ENCODE measurements at places on chromosomes 11 and 22. TPM values are rescaled to one million over a fixed set of nuclear protein-coding genes. Genes with fewer than 3 reads are reported as not detected.

GRCh38 chr11:12017865-12018453 is 9.5 kb upstream of the DKK3 start:
- H3K27ac ChIP-seq = no peak overlapping the region
- no peaks in the 10 kb centered on the region for H3K36me3 ChIP-seq
- H3K4me3 ChIP-seq = no peak overlapping the region
- H3K4me1 ChIP-seq = no peaks in the 10 kb centered on the region

DNA sequence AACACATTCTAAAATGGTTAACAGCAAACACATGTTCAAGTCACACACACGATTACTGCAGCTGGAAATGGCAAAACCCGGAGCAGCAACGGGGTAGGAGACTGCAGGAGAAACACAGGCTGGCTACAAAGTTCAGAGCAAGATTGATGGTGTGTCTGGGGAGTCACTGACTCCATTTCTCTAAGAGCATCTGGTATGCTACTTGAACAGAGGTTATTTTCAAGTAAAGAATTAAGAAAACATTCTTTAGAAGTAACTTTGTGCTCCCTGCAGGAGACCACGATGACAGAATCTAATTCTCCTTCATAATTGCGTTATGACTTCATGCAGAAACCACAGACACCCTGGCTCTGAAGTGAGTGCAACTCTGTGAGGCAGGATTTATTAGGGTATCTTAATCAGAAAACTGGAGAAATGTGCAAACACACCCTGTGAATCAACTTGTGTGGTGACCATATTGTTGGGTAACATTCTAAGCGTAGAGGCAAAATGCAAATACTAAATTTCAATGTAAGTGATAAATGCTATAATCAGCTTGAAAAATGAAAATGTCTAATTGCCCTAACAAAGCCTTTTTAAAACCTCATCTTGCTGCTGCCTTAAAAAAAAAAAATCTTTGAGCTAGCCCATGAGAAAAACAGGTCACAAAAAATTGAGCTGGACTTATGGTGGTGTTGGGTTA is 303.0 kb downstream of the CADM1 start:
- H3K4me1 ChIP-seq = no peaks in the 10 kb centered on the region
- DNase-seq = no peak
- H3K27me3 ChIP-seq = no peaks in the 10 kb centered on the region

GALNT18 gene
- 8.5 TPM for total RNA-seq

SELENOM gene
- 215 TPM for total RNA-seq

GRCh38 chr11:93984936-93985335 is 36.2 kb upstream of the HEPHL1 start:
- no peak for DNase-seq
- no peaks in the 10 kb centered on the region for H3K36me3 ChIP-seq
- no peak overlapping the region for H3K4me3 ChIP-seq
- H3K4me1 ChIP-seq = no peaks in the 10 kb centered on the region
- H3K27me3 ChIP-seq = no peaks in the 10 kb centered on the region
- no peak overlapping the region for H3K27ac ChIP-seq

TCN2 gene
- total RNA-seq = 88.3 TPM

DNA sequence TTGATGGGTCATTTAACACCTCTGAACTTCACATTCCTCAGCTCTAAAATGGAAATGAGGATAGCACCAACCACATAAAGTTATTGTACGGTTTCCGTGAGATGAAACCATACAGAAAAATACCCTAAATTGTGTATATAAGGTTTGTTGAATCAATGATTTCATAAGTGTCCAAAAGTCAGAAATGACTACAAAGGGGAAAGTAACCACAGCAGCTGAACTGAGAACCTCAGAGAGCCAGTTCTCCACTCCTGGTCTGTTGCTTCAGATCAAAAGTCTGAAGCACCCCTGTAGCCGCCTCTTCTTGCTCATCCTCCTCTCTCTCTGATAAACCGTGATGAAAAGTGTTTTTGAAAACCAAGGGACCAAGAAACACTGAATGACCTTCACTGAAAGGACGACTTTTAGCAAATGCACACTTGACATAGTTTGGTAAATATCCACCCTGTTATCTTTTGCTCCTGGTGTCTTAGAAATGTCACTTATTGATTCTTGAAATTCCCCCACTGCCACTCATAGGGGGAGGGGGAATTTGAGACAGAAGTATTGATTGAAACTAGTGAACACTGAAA is 194.5 kb downstream of the NAV2 start:
- no peaks in the 10 kb centered on the region for H3K27me3 ChIP-seq
- H3K27ac ChIP-seq = no peak overlapping the region
- H3K4me1 ChIP-seq = peaks cover 9% of the 10 kb centered on the region
- no peak for DNase-seq

GRCh38 chr11:59200423-59200746 is 12.3 kb downstream of the MPEG1 start:
- no peak overlapping the region for H3K4me3 ChIP-seq
- H3K36me3 ChIP-seq = no peaks in the 10 kb centered on the region
- H3K27me3 ChIP-seq = no peaks in the 10 kb centered on the region

DNA sequence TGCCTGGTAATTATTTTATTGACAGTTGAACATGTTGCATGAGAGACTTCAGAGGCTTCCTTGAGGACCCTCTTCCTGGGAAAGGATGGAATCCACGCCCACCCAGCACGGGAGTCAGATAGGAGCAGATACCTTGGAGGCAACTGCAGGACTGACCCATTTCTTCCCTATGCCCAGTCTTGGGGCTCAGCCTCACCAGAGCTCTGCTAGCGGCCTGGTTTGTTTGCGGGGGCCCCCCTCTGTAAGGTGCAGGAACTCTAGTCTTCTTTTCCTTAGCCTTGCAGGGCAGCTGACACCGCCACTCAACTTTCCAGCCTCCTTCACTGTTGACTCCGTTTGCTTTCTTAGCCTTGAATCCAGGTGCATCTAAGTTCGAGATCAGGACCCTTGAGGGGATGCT is 1032.8 kb downstream of the BRD1 start:
- no peak overlapping the region for H3K4me3 ChIP-seq
- no peaks in the 10 kb centered on the region for H3K4me1 ChIP-seq
- H3K27me3 ChIP-seq = no peaks in the 10 kb centered on the region
- H3K36me3 ChIP-seq = no peaks in the 10 kb centered on the region
- no peak for DNase-seq

UPB1 gene
- total RNA-seq = not detected

DNA sequence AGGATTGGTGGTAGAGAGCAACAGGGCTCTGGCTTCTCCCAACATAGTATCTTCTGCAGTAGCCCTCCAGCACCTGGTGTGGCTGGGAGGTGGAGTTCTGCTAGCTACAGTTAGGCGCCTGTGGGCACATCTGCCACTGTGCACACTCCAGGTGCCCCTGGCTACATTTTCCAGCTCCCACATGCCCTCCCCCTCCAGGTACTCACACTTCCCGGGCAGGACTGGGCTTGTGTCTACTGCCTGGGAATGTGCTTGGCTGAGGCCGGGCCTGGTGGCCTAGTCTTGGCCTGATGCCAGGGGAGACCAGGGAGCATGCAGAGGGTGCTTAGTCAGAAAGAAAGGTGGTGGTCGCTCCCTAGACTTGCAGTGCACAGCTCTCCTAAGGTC is 15.8 kb downstream of the PHLDB1 start:
- no peak overlapping the region for H3K4me3 ChIP-seq
- H3K27ac ChIP-seq = peak overlapping the region; percentile 91
- H3K36me3 ChIP-seq = no peaks in the 10 kb centered on the region
- peak; percentile 58 for DNase-seq

DNA sequence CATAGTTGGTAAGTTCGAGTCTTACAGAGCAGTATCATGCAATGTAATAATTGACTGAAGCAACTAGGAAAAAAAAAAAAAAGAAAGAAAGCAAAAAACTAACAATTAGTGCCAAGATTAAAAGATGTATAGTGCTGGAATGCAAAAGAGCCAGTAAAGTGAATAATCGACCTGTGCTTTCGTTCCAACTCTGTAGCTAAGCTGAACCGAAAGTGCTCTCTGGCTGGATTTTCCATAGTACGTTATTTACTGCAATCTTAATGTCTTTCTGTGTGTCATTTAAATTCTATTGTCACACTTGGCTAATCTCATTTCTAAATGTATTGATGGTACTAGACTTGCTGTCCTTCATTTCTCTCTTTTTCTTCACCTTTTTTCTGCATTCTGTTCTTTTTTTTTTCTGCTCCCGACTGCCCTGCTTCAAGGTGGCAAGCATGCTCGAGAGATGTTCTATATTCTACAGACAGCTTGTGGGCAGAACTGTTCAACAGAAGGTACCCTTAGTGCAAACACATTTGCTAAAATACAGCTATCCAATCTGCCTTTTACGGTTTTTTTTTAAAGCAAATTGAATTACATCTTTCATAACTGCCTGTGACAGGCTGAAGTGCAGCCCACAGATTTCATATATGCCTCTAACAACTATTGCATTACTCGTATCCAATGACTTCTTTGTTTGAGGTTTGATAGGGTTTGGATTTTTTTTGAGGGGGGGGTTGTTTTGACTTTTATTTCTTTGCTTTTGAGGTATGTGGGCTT is 204.2 kb upstream of the MTNR1B start:
- no peak overlapping the region for H3K27ac ChIP-seq
- no peak overlapping the region for H3K4me3 ChIP-seq
- H3K36me3 ChIP-seq = no peaks in the 10 kb centered on the region
- DNase-seq = no peak
- no peaks in the 10 kb centered on the region for H3K4me1 ChIP-seq

DNA sequence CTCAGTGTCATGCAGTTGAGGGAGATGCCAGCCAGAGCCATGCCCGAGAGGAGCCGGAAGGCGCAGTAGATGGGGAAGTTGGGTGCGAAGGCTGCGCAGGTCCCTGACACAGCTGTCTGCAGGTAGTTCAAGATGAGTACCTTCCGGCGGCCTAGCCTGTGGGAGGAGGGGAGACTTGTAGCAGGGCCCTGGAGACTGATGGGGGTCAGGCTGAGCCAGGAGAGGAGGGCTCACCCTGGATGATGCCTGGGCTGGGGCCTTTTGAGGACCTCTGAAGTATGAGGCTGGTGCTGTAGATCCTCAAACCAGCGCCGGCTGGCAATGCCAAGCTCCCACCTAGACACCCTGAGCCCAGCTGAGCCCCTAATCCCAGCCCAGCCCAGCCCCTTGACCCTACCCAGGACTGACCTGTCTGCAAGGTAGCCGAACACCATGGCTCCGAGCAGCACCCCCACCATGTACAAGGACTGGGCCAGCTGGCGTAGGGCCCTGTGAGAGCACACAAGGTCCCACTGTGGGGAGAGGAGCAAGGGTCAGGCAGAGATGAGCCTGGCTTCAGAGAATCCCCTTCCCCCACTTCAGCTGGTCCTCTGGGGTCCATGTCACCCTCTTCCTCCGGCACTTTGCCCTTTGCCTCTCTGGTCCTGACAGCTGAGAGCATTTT is 1.1 kb downstream of the SLC22A6 start:
- no peaks in the 10 kb centered on the region for H3K27me3 ChIP-seq
- no peak for DNase-seq
- no peaks in the 10 kb centered on the region for H3K36me3 ChIP-seq
- no peak overlapping the region for H3K4me3 ChIP-seq
- H3K4me1 ChIP-seq = no peaks in the 10 kb centered on the region

TEAD1 gene
- total RNA-seq = 47.8 TPM

Data from adrenal gland (tissue), 19 donors.